ENCODE measurements at places on chromosomes 5 and 9. TPM values are rescaled to one million over a fixed set of nuclear protein-coding genes. Genes with fewer than 3 reads are reported as not detected.

Gene SERF1A
- 7.4 TPM for total RNA-seq

Gene LRRC70
- total RNA-seq = 22.8 TPM

DNA sequence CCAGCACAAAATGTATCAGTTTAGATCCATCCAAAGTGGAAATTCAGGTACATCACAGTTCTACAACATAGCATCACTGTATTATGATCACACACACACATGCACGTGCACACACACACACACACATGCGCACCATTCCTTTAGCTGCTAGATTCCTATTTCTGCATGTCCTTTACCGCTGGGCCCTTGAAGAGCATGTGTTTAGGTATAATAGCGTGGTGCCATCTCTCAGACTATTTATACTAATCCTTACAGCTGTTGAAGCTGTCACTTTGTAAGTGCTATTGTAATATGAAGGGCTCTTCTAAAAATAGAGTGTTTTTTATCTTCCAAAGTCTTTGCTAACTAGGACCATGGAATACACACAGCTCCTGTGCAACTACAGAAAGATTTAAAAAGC is 308.8 kb upstream of the TRPC7 start:
- no peak for DNase-seq
- H3K27me3 ChIP-seq = no peaks in the 10 kb centered on the region
- no peaks in the 10 kb centered on the region for H3K36me3 ChIP-seq
- no peaks in the 10 kb centered on the region for H3K4me1 ChIP-seq

Gene TAF11L10
- total RNA-seq = not detected

Gene ROPN1L
- not detected for total RNA-seq

GRCh38 chr9:137851516-137852267 is 25.9 kb upstream of the CACNA1B start:
- no peaks in the 10 kb centered on the region for H3K36me3 ChIP-seq
- no peak overlapping the region for H3K4me3 ChIP-seq
- no peak overlapping the region for H3K27ac ChIP-seq
- H3K27me3 ChIP-seq = no peaks in the 10 kb centered on the region

Gene CDKN2A
- total RNA-seq = not detected

GRCh38 chr9:114163517-114163951 is 8.2 kb downstream of the COL27A1 start:
- peak overlapping the region; percentile 5 for H3K4me3 ChIP-seq
- peak overlapping the region; percentile 50 for H3K27ac ChIP-seq
- H3K27me3 ChIP-seq = no peaks in the 10 kb centered on the region
- H3K4me1 ChIP-seq = peaks cover 12% of the 10 kb centered on the region

Gene NR4A3
- 51.8 TPM for total RNA-seq

- H3K27me3 ChIP-seq = no peaks in the 10 kb centered on the region
- peaks cover 100% of the 10 kb centered on the region for H3K36me3 ChIP-seq
- H3K27ac ChIP-seq = peak overlapping the region; percentile 74
- DNase-seq = peak; percentile 73
- H3K4me1 ChIP-seq = peaks cover 23% of the 10 kb centered on the region
Measured at GRCh38 chr9:121765021-121765950, 113.9 kb downstream of the DAB2IP start.

Gene DRD1
- not detected for total RNA-seq

GRCh38 chr5:169873642-169874041 is 106.7 kb downstream of the INSYN2B start:
- H3K36me3 ChIP-seq = no peaks in the 10 kb centered on the region
- H3K27me3 ChIP-seq = no peaks in the 10 kb centered on the region
- no peak for DNase-seq

GRCh38 chr9:14271093-14271673 is 42.8 kb downstream of the NFIB start:
- DNase-seq = peak; percentile 92
- no peak overlapping the region for H3K4me3 ChIP-seq
- no peaks in the 10 kb centered on the region for H3K27me3 ChIP-seq
- peaks cover 69% of the 10 kb centered on the region for H3K4me1 ChIP-seq

Gene MACROH2A1
- 175 TPM for total RNA-seq

DNA sequence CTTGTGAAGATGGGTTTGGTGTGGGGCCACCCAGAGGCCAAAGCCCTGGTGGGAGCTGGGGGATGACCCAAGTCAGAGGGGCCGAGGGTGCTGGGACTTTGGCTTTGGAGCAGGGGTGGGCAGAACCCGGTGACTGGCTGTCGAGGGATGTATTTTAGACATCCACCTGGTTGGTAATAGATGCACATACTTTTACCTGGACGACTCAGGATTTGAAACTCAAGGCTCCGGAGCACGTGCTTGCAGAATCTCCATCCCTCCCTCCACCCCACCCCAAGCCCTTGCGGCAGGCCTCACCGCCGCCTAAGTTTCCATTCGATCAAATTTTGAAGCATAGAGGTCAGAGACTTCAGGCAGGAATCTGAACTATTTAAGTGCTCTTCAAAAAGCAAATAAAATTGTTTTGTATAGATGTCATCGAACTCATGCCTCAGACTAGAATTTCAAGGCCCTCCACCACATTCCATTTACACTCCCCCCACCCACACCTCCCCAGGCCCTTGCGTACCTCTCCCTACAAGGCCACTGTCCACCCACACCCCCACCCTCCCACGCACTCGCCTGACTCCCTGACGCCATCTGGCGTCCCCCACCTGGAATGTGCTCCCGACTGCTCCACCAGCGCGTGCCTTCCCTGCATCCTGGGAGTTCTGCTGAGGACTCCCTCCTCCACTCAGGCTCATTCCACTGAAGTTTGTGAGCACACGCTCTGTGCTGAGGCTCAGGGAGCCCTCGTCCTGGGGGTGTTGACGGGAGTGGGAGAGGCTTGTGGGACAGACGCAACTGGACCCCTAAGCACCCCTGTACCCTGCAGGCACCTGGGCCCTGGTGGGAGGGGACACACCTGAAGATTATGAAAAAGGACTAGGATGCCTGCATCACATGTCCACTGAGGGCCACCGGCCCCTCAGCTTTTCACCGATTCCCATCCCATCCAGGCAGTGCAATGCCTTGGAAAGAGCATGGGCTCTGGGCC is 56.4 kb upstream of the RPL26L1 start:
- no peak overlapping the region for H3K4me3 ChIP-seq
- DNase-seq = peak; percentile 76
- peak overlapping the region; percentile 79 for H3K27ac ChIP-seq
- no peaks in the 10 kb centered on the region for H3K27me3 ChIP-seq
- peaks cover 67% of the 10 kb centered on the region for H3K4me1 ChIP-seq

Gene CCDC180
- 6.2 TPM for total RNA-seq

- no peak for DNase-seq
- no peaks in the 10 kb centered on the region for H3K27me3 ChIP-seq
- no peak overlapping the region for H3K27ac ChIP-seq
- H3K36me3 ChIP-seq = no peaks in the 10 kb centered on the region
Measured at GRCh38 chr9:136023410-136024225, 62.4 kb upstream of the UBAC1 start.

DNA sequence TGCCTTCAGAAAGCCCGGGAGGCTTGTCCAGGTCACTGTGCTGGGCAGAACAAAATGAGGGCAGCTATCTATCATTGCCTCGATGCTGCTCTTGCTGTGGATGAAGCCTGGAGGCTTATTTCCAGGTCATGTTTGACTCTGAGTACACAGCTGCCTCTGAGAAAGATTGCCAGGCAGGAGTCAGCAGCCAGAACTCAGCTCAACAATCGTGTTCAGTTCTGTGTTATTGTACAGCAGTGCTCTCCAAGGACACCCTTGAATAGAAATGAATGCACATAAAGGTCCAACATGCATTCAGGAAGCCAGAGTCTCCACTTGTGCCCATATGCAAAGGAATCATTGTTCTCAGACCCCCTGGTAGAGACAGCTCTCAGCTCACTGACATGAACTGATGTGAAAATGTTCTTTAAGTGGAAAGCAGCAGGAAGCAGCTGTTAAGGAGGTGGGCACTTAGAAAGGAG is 61.7 kb upstream of the ZFR start:
- H3K27ac ChIP-seq = peak overlapping the region; percentile 75
- no peak overlapping the region for H3K4me3 ChIP-seq
- DNase-seq = no peak

Gene ZNF354C
- total RNA-seq = 1.3 TPM

DNA sequence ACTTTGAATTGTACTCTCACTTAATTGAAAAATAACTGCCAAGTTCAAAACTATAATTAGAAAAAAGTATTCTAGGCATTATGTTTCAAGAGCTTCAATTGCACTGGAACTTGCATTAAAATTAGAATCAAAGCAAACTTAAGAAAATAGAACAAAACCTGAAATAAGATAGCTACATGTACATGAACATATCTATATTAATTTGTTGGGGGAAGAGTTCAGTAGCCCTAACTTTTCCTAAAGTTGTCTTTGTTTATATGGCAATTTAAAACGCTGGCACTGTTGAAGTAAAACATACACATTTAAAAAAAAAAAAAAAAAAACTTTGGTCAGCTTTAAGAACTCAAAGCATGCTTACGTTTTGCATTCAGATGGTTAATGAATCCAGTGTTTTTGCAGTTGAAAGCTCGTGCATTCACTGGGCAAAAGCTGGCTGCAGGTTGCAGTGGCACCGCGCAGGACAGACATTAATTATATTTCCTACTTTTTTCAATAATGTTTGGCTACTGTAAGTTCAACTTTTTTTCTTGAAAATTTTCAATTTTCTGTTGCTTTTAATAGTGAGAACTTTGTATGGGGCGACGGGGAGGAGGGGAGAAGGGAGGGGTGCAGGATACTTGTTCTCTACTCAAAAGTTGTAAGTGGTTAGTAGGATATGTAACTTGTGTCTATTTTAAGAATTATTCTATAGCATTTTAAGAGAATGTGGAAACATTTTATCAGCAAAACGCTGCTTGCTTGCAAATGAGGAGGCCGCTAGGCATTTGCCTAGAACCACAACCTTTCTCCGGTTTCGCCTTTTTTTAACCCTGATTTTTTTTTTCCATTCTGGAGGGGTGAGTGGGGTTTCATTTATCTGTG is 3.9 kb downstream of the NR2F1 start:
- H3K27me3 ChIP-seq = peaks cover 56% of the 10 kb centered on the region
- no peaks in the 10 kb centered on the region for H3K36me3 ChIP-seq
- peaks cover 43% of the 10 kb centered on the region for H3K4me1 ChIP-seq
- DNase-seq = no peak

- no peaks in the 10 kb centered on the region for H3K36me3 ChIP-seq
- no peak overlapping the region for H3K4me3 ChIP-seq
- DNase-seq = peak; percentile 48
- peaks cover 30% of the 10 kb centered on the region for H3K4me1 ChIP-seq
Measured at GRCh38 chr5:62431735-62432620, 19.4 kb downstream of the IPO11 start.

DNA sequence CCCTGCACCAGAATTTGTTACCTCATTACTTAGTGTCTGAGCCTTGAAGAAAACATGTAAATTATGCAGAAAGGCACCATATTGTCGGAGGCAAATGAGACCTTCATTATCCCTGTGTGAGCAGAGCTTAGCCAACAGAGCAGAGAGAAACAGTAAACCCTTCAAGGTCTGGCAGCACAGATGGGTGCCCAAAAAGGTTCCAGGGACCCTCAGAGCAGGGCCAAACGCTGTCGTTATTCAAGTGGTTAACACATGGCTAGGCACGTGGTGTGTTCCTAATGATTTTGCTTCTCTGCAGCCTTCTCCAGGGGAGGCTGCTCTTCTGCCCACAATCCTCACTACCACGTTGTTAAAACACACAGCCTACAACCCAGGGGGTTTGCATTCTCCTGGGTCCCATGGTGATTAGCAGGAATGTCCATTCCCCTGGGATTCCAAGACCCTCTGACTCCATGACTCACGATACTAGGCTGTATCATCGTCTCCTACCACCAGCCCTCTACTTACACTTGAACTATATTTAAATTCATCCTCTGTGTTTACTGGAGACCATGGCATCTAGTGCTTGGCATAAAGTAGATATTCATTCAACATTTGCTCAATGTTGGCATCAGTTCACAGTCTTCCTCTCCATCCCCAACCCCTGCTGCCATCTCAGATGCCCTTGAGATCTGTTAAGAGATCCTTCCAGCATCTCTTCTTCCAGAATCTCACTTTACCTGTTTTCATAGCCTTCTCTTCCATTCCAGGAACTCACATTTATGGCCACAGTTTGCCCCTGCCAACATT is 174.5 kb upstream of the RAD23B start:
- H3K4me3 ChIP-seq = no peak overlapping the region
- no peak overlapping the region for H3K27ac ChIP-seq
- H3K36me3 ChIP-seq = no peaks in the 10 kb centered on the region
- no peaks in the 10 kb centered on the region for H3K4me1 ChIP-seq
- DNase-seq = no peak

Gene GCNT4
- total RNA-seq = 21.8 TPM

DNA sequence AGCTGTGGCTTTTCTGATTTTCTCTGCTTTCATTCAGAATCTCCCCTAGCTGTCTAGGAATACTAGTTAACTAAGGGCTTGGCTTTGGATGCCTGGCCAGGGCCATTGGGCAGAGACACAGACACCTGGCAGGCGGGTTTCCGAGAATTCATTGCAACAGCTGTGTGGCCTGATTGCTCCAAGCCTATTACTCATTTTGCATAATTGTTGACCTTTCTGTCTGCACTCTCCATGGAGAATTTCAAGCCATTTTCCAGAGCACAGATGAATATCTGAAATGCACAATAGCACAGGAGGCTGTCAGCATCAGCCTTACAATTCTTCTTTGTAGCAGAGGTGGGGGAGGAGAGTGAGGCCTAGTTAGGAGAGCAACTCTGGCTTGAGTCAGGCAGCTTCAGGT is 310.5 kb downstream of the DMAC1 start:
- no peak overlapping the region for H3K27ac ChIP-seq
- H3K36me3 ChIP-seq = no peaks in the 10 kb centered on the region

- peak overlapping the region; percentile 24 for H3K4me3 ChIP-seq
- peak; percentile 46 for DNase-seq
- no peaks in the 10 kb centered on the region for H3K36me3 ChIP-seq
Measured at GRCh38 chr9:694403-695154, 146.9 kb upstream of the DMRT1 start.

- H3K4me3 ChIP-seq = no peak overlapping the region
- no peak overlapping the region for H3K27ac ChIP-seq
- H3K4me1 ChIP-seq = no peaks in the 10 kb centered on the region
- no peaks in the 10 kb centered on the region for H3K36me3 ChIP-seq
- H3K27me3 ChIP-seq = no peaks in the 10 kb centered on the region
Measured at GRCh38 chr9:69357821-69358220, 32.8 kb downstream of the ENTREP1 start.

- no peaks in the 10 kb centered on the region for H3K36me3 ChIP-seq
- no peak for DNase-seq
- no peak overlapping the region for H3K27ac ChIP-seq
- peaks cover 4% of the 10 kb centered on the region for H3K4me1 ChIP-seq
Measured at GRCh38 chr9:89274838-89275237, 36.2 kb upstream of the CKS2 start.

Gene TGFBR1
- total RNA-seq = 119 TPM

Gene PRRC2B
- 70.6 TPM for total RNA-seq

- no peak overlapping the region for H3K4me3 ChIP-seq
- H3K36me3 ChIP-seq = no peaks in the 10 kb centered on the region
- H3K27ac ChIP-seq = no peak overlapping the region
- DNase-seq = no peak
Measured at GRCh38 chr5:57779383-57780223, 297.0 kb upstream of the ACTBL2 start.

GRCh38 chr5:149439899-149440542 is 60.9 kb upstream of the IL17B start:
- H3K27me3 ChIP-seq = no peaks in the 10 kb centered on the region
- no peak overlapping the region for H3K4me3 ChIP-seq
- peak overlapping the region; percentile 62 for H3K27ac ChIP-seq
- peak; percentile 76 for DNase-seq
- peaks cover 26% of the 10 kb centered on the region for H3K4me1 ChIP-seq
- no peaks in the 10 kb centered on the region for H3K36me3 ChIP-seq

- H3K36me3 ChIP-seq = peaks cover 24% of the 10 kb centered on the region
- H3K4me1 ChIP-seq = peaks cover 61% of the 10 kb centered on the region
- H3K4me3 ChIP-seq = no peak overlapping the region
- peak overlapping the region; percentile 58 for H3K27ac ChIP-seq
- DNase-seq = peak; percentile 46
Measured at GRCh38 chr5:80204808-80205614, 50.8 kb downstream of the SERINC5 start.
